Stimulated activated CD8-positive, alpha-beta memory T cell treated with anti-CD3 and anti-CD28 coated beads, Interleukin-7, amount 100 ng/mL, for 1 hour (primary cell): ENCODE measurements at places on chromosomes 11 and 22.

GRCh38 chr11:19676475-19677380, 35.9 kb upstream of the NAV2 start:
- DNase-seq: no peak

DNA sequence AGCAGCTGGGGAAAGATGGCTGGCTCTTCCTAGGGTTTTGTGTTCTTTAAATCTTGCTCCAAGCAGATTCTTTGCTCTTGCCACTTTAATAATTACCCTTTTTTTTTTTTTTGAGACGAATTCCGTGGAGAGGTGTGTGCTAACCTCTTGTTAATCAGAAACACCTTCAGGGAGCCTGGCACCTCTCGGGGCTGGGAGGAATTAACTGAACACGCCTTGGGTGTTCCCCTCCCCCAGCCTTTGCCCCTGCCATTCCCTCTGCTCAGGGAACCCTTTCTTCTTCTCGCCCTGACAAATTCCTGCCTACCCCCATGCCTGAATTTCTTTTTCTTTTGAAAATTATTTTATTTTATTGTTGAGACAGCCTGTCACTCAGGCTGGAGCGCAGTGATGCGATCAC, 17.5 kb downstream of the TMPRSS6 start:
- no peak for DNase-seq

- no peak for DNase-seq
These were observed 390.0 kb upstream of the CNTN5 start for GRCh38 chr11:98630736-98631135.

DNA sequence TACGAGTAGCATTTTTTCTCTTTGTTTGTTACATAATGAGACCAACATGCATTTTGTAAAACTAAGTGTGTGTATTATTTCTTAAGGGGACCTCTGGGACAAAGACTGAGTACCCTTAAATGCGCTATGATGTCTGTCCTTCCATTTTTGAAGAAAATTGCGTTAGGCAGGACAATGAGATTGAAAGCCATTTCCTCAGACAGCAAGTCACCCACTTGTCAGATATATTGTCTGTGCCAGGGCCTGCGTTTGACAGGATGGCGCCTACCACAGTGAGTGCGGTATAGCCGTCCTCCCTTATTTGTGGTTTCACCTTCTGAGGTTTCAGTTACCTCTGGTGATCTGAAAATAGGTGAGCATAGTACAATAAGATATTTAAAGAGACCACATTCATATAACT, 2.2 kb downstream of the AP2A2 start:
- no peak for DNase-seq

DNA sequence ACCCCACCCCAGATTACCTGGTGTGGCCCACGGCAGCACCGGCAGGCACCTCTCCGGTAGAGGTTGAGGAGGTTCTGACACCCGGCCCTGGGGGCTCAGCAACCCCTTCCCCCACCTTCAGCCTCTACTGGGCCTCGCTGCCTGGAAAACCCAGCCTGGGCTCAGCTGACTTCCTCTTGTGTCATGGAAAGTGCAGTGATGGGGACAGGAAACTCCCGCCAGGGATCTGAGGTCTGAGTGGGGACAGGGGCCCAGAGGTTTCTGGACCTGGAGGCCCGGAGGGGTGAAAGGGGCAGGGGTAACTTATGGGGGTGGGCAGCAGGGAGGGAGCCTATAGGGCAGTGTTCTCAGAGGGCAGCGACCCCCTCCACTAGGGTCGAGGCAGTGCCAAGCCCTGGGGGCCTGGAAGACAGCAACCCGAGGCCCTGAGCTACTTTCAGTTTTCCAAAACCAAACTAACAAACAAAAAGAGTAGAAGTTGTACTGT, 10.0 kb upstream of the CD5 start:
- no peak for DNase-seq

GRCh38 chr22:45502215-45503049, at the start of gene FBLN1:
Gene FBLN1 (plus strand): TSS chr22:45502883. CDS start chr22:45502986, 103 bp downstream.
- no peak for DNase-seq

DNA sequence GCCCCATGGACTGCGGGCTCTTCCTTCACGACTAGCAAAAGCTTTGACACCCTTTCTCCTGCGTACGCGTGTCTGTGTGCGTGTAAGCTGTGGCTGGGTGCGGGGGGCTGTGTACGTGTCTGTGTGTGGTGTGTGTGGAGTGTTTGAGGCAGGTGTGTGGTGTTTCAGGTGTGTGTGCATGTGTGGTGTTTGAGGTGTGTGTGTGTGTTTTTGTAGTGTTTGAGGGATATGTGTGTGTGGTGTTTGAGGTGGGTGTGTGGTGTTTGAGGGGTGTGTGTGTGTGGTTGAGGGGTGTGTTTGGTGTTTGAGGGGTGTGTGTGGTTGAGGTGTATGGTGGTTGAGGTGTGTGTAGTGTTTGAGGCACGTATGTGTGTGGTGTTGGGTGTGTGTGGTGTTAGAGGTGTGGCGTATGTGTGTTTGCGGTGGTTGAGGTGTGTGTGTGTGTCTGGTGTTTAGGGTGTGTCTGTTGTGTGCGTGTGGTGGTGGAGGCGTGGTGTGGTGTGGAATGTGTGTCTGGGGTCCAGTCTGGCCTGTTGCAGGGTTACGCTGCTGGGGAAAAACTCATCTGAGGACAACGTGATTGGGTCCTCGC, 687 bp upstream of the ARSA start:
- DNase-seq: no peak

GRCh38 chr11:9875862-9876261, 212.0 kb downstream of the SWAP70 start:
- DNase-seq: no peak

DNA sequence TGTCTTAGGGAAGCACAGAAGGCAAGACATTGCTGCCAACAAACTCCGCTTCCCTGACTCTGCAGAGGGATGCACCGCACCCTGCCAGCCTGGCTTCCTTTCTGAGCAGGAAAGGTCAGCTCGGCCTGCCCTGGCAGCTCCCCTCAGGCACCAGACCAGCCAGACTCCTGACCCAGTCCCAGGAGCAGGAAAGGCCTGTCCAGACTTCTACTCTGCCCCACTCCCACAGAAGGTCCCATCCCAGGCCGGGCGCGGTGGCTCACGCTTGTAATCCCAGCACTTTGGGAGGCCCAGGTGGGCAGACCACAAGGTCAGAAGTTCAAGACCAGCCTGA, 17.7 kb downstream of the ARRB1 start:
- DNase-seq: no peak

DNA sequence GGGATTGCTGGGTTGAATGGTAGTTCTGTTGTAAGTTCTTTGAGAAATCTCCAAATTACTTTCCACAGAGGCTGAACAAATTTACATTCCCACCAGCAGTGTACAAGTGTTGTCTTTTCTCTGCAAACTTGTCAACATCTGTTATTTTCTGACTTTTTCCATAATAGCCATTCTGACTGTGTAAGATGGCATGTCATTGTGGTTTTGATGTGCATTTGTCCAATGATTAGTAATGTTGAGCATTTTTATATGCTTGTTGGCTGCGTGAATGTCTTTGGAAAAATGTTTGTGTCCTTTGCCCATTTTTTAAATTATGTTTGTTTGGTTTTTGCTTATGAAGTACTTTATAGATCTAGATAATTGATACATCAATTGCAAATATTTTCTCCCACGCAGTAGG, 1025.0 kb downstream of the JRKL start:
- DNase-seq: no peak
